Stomach (tissue), 19 donors: ENCODE measurements at places on chromosomes 4 and X.

GRCh38 chr4:13445841-13446790 is 38.0 kb downstream of the RAB28 start:
- no peak for DNase-seq

DNA sequence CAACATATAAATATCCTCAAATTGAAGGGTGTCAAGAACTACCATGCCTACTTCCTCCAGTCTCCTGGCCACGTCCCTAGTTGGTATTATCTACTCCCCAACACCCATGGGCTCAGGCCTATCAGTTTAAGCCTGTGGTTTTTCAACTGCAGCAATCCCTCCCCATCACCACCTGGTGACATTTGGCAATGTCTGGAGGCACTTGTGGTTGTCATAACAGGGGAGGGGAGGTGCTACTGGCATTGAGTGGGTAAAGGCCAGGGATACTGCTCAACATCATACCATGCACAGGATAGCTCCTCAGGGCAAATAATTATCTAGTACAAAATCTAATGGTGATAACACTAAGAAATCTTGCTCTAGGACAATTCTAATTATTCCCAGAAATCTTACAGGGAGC is 95.3 kb downstream of the COMMD8 start:
- no peak for DNase-seq

DNA sequence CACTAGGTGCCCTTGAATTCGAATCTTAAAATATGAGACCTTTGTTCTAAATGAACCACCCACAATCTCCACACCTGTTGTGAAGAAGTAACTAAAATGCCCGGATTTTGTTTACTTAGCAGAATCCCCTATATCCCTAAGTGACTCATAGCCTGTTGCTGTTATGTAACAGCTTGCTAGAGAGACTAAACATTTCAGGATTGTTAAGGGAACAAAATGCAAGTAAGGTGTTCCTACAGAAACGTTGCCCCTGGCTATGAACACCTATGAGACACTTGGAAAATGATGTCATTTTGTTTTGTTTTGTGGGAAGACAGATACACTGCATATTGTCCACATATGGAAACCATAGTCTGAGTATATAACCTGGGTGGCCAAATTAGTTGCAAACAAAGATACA is 24.2 kb upstream of the MXRA5 start:
- no peak for DNase-seq

- DNase-seq: no peak
Observed at GRCh38 chr4:15293711-15294110, 134.1 kb upstream of the C1QTNF7 start.

- peak; percentile 90 for DNase-seq
Observed at GRCh38 chr4:145936997-145937901, 1.4 kb downstream of the ZNF827 start.

GRCh38 chr4:7708981-7709380 is 230.7 kb downstream of the AFAP1 start:
- no peak for DNase-seq

- no peak for DNase-seq
Observed at GRCh38 chrX:12981880-12982279, 7.0 kb downstream of the TMSB4X start.

DNA sequence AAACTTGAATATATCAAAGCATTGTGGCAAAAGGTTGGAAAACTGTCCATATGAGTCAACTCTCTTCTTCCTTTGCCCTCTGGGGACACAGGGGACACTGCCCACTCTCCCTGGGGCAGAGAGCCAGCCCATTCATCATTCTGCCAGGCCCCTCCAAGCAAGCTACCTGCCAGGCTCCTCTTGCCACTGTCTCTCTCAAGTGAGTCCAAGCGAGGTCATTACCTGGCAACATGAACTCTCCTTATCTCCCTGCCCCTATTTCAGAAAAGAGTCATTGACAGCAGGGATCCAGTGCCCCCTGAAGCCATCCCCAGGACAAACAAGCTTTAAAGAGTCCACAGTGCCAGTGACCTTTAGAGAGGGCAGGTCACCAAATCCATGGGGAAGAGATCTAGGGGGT is 312.7 kb upstream of the PPARGC1A start:
- no peak for DNase-seq

GRCh38 chr4:85452058-85452731 is 22.8 kb upstream of the ARHGAP24 start:
- peak; percentile 29 for DNase-seq

DNA sequence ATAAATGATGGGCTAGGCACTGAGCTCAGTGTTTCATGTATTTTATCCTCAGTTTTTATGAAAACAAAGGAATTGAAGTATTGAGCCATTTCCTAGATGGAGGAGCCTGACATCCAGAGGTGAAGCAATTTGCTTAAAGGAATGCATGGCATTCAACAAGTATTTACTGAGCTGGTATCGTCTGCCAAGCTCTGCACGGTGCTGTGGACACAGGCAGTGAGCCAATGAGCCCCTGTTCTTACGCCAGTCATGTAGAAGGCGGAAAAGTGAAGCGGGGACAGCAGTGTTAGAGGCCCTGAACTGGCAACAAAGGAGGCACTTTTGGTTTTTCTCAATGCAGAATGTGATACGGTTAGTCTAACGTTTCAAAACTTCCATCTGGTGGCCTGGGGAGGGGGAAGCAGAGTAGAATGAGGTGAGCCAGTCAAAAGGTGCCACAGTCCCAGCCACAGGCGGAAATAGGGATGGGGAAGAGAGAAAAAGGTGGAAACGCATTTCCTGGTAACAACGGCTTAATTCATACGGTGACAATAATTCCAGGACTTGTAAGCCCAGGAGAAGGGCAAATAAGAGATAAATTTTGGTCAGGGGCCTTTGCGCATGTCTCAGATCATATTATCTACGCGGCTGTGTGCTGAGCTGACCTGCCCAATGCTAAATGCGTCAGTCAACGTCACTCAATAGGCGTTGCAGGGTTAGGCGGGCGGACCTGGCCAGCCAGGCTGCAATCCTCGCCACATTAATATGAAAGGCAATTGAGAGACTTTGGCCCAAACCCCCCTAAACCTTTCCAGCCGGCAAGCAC is 133.9 kb downstream of the AFAP1 start:
- peak; percentile 82 for DNase-seq

GRCh38 chr4:54937501-54937900 is 187.9 kb downstream of the KDR start:
- peak; percentile 23 for DNase-seq

DNA sequence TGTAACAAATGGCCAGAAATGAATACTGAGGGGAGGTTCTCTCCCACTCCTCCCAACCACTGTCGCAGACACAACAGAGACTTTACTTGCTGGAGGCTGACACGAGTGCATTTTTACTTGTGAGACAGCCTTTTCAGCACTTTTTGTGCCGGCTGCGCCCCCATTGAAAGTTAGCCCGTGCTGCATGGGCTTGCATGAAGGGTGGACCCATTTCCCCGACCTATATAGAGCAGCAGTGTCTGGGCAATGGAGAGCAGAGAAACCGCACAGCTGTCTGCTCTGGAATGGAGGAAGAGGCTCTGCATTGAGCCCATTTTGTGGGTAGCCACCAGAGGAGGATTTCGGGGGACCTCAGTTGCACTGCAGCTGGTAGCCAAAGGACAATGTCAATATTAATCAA is 208.8 kb downstream of the UGT8 start:
- DNase-seq: no peak

- DNase-seq: no peak
Observed at GRCh38 chrX:51891821-51892551, 1.4 kb upstream of the MAGED1 start.

DNA sequence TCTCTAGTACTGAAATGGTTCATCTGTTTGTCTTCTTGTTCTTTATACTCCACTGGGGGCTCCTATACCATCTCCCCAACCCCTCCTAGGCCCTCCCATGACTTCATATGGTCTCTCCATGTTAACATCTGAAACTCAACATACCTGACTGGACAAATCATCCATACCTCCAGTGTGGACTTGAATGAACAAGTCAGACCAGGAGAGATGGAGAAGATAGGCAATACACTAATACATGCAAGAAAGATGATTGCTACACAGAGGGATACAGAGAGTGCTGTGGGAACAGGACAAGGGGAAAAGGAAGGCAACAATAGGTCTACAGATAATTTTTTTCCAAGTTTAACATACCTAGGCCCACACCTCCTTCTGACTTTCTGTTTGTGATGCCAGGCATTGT is 175.1 kb downstream of the FHIP1A start:
- DNase-seq: no peak

DNA sequence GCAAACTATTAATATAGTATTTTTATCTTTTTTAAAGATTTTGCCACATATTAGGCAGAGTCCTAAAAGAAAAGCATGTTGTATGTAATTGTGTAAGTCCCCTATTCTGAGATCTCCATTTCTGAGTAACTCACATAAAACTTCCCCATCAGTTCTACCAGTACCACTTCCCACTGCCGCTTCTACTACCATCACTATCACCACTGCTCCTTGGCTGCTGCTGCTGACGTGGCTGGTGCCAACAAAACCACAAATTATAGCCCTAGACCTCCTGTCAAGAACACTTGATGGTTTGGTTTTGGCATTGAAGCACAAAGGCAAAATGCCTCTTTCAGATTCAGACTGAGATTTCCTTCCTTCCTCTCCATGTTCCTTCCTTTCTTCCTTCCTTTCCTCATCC is 106.4 kb downstream of the MMRN1 start:
- no peak for DNase-seq

- DNase-seq: peak; percentile 80
Observed at GRCh38 chr4:98929341-98930267, 671 bp upstream of the EIF4E start.

GRCh38 chr4:2408401-2408958 is 10.0 kb downstream of the ZFYVE28 start:
- DNase-seq: no peak

GRCh38 chr4:35689870-35690269 is 554.4 kb downstream of the ARAP2 start:
- DNase-seq: no peak

DNA sequence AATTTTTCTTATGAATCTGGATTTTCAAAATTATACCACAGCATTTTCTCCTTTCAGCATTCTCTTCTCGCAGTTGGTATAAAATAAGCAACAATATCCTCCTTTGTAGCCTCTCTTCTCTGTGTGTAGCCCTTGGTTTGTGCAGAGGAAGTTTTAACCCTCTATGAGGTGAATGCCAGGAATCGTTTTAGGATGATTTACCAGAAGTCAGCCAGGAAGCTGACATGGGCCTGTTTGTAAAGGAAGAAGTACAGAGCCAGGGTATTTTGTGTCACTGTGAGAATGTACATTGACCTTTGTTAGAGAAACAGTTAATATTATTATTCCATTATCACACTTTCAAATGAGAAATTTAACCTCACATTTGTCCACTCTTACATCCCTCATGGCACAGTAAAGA is 88.9 kb upstream of the RPL34 start:
- DNase-seq: no peak

DNA sequence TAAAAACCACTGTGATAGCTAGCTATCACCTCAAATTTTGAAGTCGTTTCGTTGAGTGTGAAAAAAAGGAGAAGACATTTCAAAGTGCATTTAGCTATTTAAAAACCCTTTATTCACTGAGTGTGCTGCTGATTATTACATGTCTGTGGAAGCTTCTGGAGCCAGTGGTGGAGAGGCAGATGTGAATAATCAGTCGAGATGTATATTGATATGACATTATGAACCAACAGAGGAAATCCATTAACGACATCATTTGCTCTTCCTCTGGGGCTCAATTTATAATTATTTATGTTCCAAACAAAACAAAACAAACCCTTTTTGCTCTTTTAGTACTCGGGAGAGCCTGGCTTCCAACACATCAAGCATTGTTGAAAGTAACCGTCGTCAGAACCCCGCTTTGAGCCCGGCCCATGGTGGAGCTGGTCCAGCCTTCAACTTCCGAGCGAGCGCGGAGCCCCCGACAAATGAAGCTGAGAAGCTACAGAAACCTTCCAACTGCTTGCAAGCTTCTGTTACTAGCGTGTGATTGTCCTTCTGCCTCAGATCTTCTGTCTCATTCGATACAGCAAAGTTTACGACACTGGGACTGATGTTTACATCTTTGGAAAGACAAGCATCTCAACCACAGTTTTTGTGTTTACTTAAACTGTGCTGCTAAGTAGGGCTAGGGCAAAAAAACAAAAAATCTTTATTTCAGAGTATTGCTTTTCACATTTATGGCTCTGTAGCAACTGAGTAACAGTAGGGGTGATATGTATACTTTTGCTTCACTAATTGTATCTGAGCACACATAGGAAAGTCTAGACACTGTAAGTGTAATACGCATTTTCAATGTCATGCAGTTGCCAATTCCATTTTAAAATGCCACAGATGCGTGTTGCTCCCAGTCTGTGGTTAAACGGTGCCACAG is 111.9 kb downstream of the STOX2 start:
- no peak for DNase-seq

DNA sequence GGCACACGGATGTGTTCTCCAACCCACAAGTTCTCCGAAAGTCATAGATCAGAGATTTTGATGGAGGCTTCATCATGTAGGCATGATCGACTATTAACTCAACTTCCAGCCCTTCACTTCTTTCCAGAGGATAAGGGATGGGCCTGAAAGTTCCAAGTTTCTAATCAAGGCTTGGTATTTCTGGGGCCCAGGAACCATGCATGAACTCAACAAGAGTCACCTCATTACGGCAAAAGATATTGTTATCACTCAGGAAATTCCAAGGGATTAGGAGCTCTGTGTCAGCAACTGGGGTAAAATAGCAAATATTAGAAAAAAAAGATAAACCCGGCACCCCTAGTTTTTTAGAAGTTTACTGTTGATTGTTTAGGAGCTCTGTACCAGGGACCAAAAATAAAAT is 240.1 kb upstream of the PPP1R2C start:
- DNase-seq: no peak

GRCh38 chr4:24315056-24315455 is 269.3 kb downstream of the DHX15 start:
- no peak for DNase-seq
